ENCODE measurements at places on chromosomes 13 and 19. TPM values are rescaled to one million over a fixed set of nuclear protein-coding genes. Genes with fewer than 3 reads are reported as not detected.
A peak's percentile ranks its signal among the peaks of the same experiment; 100 is the strongest.

The HSPH1 gene
- total RNA-seq, result 52.4 TPM

GRCh38 chr19:33496038-33496895 is 25.3 kb downstream of the PEPD start:
- DNase-seq, result peak; percentile 13

DNA sequence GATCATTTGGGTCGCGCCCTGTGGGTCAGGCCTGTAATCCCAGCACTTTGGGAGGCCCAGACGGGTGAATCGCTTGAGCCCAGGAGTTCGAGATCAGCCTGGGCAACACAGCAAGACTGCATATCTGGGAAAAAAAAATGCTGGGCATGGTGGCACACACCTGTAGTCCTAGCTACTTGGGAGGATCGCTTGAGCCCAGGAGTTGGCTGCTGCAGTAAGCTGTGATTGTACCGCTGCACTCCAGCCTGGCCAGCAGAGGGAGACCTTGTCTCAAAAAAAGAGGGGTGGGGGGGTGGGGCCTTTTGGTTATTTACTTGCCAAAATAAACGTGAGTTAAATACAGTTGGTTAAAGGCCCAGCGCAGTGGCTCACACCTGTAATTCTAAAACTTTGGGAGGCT is 9.8 kb upstream of the ZNF544 start:
- DNase-seq, result no peak

GRCh38 chr13:64640002-64640401 is 2590.1 kb downstream of the PCDH9 start:
- DNase-seq, result no peak

- DNase-seq, result no peak
These were observed 30.7 kb downstream of the PBX4 start for GRCh38 chr19:19587771-19588170.

- DNase-seq, result no peak
These were observed 249.4 kb upstream of the PCDH20 start for GRCh38 chr13:61664801-61665705.
